ENCODE measurements at places on chromosomes 5 and 9.

- no peak for DNase-seq
Observed at GRCh38 chr9:20382460-20383071, 239.7 kb downstream of the MLLT3 start.

DNA sequence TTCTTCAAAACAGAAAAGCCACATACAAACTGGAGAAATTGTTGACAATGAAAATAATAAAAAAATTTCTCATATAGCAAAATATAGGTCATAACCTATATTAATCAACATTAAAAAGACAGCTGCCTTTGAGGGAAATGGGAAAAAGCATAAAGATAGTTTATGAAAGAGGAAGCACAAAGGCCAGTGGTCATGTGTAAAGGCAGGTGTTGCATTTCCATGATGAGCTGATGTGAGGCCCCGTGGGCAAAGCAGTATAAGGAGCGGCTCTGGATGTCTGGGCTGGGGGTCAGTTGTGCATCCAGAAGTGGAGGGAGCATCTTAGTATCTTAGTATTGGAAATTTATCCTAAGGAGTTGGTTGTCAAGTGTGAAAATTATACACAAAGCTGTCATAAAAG lies 18.3 kb downstream of the NDUFS6 start:
- DNase-seq, result no peak

GRCh38 chr9:94950579-94951323 lies 224.3 kb downstream of the AOPEP start:
- no peak for DNase-seq

DNA sequence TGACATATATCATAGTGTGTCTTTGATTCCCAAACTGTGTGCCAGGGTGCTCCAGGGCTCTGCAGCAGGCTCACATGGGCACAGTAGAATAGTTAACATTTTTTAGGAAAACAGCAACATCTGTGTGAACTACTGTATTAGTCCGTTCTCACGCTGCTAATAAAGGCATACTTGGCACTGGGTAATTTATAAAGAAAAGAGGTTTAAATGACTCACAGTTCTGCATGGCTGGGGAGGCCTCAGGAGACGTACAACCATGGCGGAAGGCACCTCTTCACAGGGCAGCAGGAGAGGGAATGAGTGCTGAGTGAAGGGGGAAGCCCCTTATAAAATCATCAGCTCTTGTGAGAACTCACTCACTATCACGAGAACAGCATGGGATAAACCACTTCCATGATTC lies 82.7 kb downstream of the EGFLAM start:
- DNase-seq, result no peak

DNA sequence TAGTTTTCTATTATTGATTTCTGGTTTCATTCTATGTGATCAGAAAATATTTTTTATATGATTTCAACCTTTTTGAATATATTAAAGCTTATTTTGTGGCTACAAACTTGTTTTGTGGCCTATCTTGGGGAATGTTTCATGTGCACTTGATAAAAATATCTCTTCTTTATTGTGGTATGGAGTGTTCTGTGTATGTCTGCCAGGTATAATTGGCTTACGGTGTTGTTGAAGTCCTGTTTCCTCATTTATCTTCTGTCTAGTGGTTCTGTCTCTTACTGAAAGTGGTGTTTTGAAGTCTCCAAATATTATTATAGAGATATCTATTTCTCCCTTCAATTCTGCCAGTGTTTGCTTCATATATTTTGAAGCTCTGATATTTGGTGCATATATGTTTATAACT lies 9.6 kb downstream of the CARD19 start:
- DNase-seq, result no peak

DNA sequence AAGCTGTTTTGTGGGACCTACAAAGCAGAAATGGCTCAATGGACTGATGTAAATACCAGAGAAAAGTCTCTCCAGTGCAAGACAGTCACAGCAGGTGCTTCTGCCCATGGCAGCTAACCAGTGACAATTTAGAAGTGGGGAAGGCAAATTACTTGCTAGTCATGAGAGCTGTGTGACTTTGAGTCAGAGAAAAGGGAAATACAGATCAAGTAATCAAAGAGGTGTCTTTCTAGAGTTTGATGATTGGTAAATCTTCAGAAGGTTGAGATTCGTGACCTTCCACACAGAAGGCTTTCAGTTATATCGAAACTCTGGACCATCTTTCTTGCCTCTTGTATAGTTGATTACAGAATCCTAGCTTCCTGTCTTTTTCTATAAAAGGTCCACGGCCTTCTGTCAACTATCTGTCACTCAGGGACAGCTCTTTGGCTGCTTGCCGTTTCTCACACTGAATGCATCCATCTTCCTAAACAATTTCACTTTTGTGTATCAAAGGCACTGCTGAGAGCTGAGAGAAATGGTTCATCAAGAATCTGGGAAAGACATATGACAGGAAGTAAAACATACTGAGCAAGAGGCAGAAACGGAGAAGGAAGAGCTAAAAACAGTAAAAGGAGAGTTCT lies 993.9 kb upstream of the ACO1 start:
- no peak for DNase-seq

GRCh38 chr9:16406526-16407225 lies 463.8 kb downstream of the BNC2 start:
- DNase-seq, result no peak

DNA sequence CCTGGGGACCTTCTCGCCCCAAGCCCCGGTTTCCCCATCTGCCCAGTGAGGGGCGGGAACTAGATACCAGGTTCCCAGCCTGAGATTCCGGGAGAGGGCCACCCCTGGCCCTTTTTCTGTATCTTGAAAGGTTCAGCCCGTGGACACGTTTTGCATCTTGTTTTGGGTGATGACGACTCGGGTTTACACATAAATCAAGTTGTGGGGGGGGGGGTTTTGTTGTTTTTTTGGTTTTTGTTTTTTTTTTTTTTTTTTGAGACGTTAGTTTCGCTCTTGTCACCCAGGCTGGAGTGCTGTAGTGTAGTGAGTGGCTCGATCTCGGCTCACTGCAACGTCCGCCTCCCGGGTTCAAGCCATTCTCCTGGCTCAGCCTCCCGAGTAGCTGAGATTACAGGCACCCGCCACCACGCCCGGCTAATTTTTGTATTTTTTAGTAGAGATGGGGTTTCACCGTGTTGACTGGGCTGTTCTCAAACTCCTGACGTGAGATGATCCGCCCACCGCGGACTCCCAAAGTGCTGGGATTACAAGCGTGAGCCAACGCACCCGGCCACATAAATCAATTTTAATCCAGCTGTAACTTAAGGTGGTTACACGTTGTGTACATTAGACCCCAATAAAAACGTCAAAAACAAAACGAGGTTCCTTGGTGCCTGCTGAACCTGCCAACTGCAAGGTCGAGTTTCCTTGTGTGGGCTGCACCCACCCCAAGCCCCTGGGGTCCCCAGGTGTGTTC lies 1.1 kb upstream of the BRD3 start:
- no peak for DNase-seq

GRCh38 chr9:27853529-27853928 lies 280.2 kb upstream of the C9orf72 start:
- no peak for DNase-seq

- no peak for DNase-seq
Observed at GRCh38 chr5:131242728-131243255, 21.1 kb upstream of the CDC42SE2 start.

- no peak for DNase-seq
Observed at GRCh38 chr5:29005386-29005785, 1967.0 kb upstream of the CDH9 start.

DNA sequence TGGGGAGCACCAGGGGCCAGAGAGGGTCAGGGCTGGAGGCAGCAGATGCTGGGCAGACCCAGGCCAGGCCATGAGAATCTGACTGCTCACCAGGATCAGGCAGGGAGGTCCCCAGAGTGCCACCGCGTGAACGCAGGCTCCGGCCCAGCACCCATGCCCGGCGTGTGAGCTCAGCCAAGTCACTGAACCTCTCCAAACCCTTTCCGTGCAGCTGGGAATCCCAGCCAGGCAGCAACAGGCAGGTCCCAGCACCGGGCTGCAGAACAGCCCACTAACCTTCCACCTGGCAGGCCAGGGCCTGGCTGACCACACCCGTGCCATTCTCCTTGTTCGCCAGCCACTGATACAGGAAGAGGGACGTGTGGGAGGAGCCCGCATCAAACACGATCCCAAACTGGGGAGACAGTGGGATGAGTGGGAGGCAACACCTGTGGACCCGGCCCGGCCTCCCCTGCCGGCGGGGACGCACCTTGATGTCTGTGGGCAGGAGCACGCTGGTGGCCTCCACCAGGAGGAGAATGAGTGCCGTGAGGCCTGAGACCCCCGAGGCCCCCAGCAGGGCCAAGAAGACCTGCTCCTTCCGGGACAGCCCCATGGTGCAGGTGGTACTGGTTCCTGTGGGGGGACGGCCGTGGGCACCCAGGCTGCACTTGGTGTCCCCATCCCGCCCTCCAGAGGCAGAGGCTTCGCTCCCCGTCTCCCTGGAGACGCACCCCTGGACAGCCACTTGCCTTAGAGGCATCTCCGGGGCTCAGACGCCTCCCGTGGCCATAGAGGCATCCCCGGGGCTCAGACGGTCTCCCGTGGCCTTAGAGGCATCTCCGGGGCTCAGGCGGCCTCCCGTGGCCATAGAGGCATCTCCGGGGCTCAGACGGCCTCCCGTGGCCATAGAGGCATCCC lies 3.2 kb downstream of the ENTPD8 start:
- DNase-seq, result no peak

GRCh38 chr5:61735531-61735930 lies 403.5 kb downstream of the ZSWIM6 start:
- DNase-seq, result no peak

DNA sequence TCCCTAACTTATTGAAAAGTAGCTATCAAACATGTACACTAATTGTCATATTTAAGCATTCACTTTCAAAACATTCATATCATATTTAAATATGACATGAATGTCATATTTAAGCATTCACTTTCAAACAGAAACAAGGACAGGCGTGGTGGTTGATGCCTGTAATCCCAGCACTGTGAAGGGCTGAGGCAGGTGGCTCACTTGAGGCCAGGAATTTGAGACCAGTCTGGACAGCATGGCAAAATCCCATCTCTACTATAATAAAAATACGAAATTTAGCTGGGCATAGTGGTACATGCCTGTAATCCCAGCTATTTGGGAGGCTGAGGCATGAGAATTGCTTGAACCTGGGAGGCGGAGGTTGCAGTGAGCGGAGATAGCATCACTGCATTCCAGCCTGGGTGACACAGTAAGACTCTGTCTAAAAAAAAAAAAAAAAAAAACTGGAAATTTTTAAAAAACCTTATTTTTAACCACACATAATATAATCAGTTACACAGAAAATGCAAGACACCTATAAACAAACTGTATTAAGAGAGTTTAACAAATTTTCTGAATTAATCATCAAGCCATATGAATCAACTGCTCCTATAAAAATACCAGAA lies 88.1 kb downstream of the LPAR1 start:
- no peak for DNase-seq

DNA sequence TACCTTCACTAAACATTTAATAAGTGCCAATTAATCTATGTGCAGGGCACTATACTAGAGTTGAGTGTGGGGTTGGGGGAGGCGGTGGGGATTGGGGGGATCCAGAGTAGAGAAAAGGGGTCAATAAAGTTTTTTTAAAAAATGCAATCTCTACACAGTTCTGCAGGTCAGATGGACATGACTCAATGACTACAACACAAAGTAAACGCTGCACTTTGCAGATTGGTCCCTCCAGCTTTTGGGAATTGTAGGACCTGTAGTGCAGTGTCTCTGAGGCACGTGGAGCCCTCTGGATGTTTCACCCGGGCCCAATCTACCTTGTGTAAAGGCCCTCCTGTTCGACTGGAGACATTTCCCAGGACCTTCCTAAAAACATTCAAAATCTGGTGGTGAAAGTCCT lies 43.5 kb downstream of the SEMA6A start:
- no peak for DNase-seq

- no peak for DNase-seq
Observed at GRCh38 chr5:152801886-152802285, 396.8 kb upstream of the NMUR2 start.

GRCh38 chr5:72378639-72379289 lies 58.6 kb downstream of the PTCD2 start:
- no peak for DNase-seq

GRCh38 chr9:109811876-109812275 lies 31.9 kb downstream of the PALM2AKAP2 start:
- no peak for DNase-seq

DNA sequence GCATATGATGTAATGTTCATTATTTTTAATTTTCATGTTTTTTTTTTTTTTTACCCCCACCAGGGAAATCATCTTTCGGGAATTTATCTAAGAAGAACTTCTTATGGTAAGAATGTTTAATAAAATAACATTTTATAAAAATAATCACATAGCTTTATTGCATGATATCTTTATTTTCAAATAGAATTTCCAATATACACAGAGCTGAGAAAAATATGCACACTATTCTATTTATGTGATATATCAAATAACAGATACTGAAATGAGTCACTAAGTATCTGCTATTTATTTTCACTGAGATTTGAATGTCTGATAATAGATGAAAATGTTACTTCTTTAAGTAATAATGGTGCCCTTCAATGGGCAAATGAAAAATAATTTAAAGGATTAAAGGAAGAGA lies 1217.3 kb downstream of the MAT2B start:
- DNase-seq, result no peak

GRCh38 chr5:169216866-169217265 lies 84.1 kb downstream of the SLIT3 start:
- no peak for DNase-seq

DNA sequence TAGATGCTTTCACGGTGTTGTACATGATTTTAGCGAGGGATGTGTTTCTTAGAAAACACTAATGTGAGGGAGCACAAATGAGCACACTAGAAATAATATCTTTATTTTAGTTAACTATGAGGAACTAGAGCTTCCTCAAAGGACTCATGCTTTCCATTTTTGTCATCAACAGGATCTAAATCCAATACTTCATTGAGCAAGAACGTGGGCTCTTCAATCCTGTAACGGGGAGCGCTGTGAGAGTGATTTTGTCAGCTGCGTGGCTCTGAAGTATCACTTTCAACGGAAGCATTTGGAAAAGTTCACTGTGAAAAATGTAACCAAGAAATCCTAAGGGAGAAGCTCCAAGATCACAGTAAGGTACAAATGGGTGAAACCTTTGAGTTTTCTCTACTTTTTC lies 93.2 kb downstream of the LIX1 start:
- no peak for DNase-seq

DNA sequence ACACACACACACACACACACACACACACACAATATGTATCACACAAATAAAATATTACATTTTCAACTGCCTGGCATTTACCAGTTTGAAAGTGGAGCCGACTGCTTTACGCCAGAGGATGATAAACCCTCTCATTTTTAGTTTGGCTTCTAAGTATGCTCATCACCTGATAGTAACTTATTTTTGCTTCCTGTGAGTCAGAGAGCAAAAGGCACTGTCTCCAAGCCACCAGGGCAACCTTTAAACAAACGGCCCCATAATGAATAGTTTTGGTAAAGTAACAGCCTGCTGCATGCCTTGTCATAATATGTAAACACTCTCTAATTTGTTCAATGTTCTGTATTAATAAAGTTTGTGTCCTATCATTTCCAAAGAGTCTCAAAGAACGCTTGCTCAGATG lies 26.9 kb downstream of the KLF4 start:
- DNase-seq, result no peak

- no peak for DNase-seq
Observed at GRCh38 chr5:132446621-132447020, 44.0 kb downstream of the IRF1 start.

GRCh38 chr5:176424181-176424580 lies 7.8 kb upstream of the CLTB start:
- no peak for DNase-seq

Measured in activated naive CD8-positive, alpha-beta T cell treated with anti-CD3 and anti-CD28 coated beads for 36 hours (primary cell).